ENCODE measurements at places on chromosomes 5 and 9. TPM values are rescaled to one million over a fixed set of nuclear protein-coding genes. Genes with fewer than 3 reads are reported as not detected.

Gene PRR7
- total RNA-seq = 32.8 TPM

Gene DBN1
- total RNA-seq = 54.3 TPM

Gene TMEM161B
- total RNA-seq = 8.3 TPM

Gene ERAP2
- 1.3 TPM for total RNA-seq

Gene COL23A1
- total RNA-seq = not detected

Gene CHSY3
- total RNA-seq = 0.09 TPM

Gene ERBIN
- 23.0 TPM for total RNA-seq

Gene GRXCR2
- not detected for total RNA-seq

Gene PCDHB8
- total RNA-seq = 0.30 TPM

Gene STK32A
- total RNA-seq = 0.24 TPM

Gene DAPK1
- total RNA-seq = 20.9 TPM

Gene ACSL6
- 0.22 TPM for total RNA-seq

Gene PAEP
- total RNA-seq = 0.27 TPM

Gene SYK
- not detected for total RNA-seq

Gene APBA1
- total RNA-seq = 0.16 TPM

Gene FAM200C
- 1.6 TPM for total RNA-seq

Gene MCTP1
- total RNA-seq = 11.5 TPM

Gene CNTLN
- total RNA-seq = 5.6 TPM

Measured in A549 treated with Hydrocortisone at 1 μM for 4 hours (cell line).